ENCODE measurements at places on chromosomes 5 and 9. TPM values are rescaled to one million over a fixed set of nuclear protein-coding genes. Genes with fewer than 3 reads are reported as not detected.

DNA sequence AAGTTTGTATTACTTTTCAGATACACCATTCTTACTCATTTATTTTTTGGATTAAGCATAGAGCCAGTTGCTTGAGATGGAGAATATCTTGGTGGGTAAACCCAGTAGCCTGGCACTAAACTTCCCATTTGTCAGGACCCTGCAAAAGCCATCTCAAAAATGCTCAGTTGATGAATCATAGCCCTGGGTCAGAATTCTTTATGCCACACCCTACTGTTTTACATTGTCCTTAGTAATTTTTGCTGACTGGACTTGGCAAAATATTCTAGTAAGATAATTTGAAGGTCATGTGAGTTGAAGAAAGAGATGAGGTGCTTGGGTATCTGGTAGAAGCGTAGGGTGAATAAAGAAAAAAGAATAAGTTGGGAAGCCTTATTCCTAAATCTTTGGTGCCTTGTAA is 50.7 kb downstream of the C7 start:
- no peak for DNase-seq

GRCh38 chr5:107794741-107795140 is 124.0 kb upstream of the EFNA5 start:
- DNase-seq: no peak

GRCh38 chr5:34655354-34655991 is 655 bp upstream of the RAI14 start:
- DNase-seq: no peak

Gene ADAMTSL1
- 1.7 TPM for total RNA-seq

Gene ZNF354C
- total RNA-seq: 5.2 TPM

Gene ECSCR
- total RNA-seq: 20.9 TPM
